ENCODE measurements at places on chromosomes 7 and 10.

DNA sequence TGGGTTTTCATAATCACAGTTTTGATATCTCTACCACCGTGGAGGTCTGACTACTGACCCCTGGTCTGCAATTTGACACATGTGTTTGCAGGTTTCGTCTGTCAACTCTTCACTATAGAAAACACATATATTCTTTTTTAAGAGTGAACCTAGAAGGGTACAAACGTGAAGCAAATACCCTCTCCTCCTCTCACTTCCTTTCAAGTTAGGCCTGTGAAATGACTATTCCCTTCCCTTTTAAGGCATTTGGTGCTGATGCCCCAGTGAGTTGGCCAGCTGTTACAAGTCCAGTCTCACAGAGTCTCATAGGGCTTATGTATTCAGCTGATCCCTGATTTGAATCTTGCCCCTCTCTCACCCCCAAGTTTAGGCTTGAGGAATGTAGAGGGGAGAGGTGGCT lies 742.0 kb upstream of the IGFBP3 start:
- no peak for DNase-seq

- no peak for DNase-seq
Measured at GRCh38 chr7:47387506-47387905, 194.4 kb downstream of the TNS3 start.

GRCh38 chr10:132248455-132249225 lies 59.1 kb downstream of the STK32C start:
- DNase-seq, result peak; percentile 99

DNA sequence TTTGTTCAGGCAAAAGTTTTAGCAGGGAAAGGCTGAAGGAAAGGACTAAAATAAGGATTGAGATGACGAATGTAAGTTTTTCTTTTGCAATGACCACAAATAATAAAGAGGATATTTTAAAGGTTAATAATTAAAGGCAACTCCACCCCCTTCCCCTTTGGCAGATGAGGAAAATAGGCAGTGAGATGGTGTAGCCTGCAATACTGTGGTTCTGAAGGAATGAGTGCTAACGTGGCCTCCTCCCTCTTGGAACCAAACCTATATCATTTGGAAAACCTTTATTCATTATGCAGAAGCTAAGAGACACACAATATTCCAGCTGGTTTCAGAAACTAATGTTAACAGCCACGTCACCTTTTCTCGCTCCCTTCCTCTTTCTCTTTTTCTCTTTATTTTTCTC lies 70.9 kb upstream of the COL1A2 start:
- DNase-seq, result no peak

DNA sequence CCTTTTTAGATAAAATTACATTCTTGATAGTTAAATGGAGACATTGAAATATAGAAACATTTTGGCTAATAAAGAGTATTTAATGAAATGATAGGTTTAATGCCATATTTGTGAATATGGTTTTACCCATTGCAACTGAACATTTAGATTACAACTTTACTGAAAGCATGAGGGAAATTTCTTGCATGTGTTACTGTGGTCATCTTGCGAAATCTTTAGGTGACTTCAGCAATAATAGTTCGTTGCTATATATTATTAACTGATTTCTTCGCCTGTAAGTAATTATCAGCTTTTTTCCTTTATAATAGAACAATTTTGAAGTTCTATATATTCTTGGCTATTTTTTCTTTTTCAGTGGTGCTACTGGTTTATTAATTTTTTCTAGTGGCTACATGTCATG lies 83.2 kb downstream of the MLLT10 start:
- DNase-seq, result no peak

GRCh38 chr7:78968951-78969350 lies 484.5 kb downstream of the MAGI2 start:
- DNase-seq, result no peak

DNA sequence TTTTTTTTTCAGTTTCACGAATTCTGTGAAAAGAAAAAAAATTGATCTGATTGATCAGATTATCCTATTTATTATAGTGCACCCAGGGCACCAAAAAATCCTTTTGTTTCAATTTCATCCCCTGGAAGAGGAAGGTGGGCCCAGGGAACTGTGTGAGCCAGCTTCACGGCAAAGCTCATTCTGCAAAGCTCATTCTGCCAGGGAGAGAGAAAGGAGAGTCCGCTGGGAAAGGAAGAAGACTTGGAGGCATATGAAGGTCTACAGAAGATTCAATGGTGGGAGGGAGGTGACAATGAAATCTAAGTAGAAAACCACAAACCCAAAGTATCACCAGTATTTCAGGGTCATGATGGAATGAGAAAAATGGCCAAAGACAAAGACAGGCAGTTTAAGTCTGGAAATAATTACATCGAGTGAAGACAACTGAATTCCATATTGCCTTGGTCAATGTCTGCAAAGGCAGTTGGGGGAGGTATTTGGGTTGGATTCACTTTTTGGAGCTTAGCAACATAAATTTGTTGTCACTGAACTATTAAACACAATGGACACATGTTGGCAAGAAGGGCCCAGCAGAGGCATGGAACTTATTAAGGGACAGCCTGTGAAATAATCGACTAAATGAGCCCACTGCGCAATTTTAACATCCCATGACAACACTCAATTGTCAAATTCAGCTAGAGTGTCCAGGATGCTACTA lies 587.8 kb upstream of the MKI67 start:
- DNase-seq, result no peak

GRCh38 chr7:45873355-45873754 lies 473 bp upstream of the CCDC201 start:
- DNase-seq, result no peak

DNA sequence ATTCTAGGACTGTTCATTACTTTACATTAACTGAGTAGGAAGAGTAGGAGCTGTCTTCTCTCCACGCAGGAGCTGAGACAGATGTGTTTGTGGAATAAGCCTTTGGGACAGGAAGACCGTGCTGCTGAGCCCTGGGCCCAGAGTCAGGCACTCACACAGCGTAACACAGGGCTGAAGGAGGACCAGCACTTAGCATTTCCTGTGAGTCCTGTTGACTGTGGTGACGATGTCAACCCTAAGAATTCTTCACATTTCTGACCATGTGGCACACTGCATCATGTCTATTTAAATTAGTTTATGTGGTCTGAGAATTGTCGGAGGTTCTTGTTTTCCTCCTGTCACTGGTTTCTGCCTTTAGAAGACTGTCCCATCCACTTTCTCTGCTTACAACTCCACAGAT lies 117.2 kb downstream of the PIP4K2A start:
- no peak for DNase-seq

DNA sequence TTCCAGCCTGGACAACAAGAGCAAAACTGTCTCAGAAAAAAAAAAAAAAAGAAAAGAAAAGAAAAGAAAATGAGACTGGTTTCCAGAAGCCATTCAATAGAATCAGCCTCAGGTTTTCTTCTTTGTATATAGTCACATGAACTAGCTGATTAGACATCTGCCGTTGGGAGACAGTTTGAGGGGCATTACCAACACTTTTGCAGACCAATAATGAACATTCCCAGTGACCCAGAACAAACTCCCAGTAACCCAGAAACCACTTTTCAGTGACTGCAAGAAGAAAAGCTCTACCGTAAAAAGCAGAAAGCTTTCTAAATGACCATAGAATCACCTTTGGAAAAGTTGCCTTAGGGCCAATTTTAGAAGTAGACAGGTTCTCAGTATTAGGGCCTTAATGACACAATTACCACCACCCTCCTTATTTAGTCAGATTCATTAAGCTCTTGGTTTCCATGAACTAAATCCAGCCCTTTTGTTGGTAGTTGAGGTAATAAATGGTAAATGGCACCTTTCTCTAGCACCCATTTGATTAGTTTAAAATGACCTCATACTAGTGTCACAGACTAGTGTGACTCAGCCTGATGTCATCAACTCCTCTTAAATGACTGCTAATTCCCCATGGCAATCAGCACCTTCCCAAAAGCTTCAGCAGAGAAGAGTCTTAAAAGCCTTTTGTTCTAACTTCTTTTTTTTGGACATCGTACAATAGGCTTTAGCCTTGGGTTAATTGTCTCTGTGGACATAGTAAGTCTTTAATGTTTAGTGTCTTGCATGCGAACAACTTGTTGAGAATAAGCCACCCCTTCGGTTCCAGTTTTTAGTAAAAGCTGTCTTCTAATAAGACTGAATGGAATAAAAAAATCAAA lies 33.6 kb upstream of the XRCC2 start:
- DNase-seq, result no peak

DNA sequence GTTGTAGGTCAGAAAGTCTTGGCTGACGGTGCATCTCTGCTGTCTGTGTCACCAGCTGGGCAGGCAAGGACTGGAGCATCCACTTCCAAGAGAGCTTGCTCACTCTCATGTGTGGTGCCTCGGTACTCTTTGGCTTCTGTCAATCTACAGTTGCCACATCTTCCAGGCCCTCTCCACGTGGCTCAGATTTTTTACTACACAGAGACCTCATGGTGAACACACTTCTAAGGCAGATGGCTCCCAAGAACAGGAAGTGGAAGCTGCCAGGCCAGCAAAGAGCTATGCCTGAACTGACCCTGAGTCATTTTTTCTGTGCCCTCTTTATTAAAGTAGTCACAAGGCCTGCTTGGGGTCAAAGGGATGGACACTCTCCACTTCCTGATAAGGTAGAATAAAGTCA lies 351.5 kb upstream of the AUTS2 start:
- DNase-seq, result no peak

DNA sequence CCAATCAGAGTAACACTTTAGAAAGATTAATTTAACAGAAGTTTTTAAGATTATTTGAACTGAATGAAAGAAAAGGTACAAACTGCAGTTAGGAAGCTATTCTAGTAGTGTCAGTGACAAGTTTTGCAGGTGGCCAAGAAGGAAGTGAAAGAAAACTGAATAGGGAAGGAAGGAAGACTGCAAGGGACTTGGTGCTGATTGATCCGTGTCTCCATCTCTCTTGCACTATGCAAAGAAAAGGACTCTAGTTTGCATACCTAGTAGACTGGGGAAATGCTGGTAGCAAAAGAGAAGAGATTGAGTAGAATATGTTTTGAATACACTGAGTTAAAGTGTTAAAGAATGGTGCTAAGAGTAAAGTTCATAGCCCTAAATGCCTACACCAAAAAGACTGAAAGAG lies 33.0 kb downstream of the OR6V1 start:
- no peak for DNase-seq

DNA sequence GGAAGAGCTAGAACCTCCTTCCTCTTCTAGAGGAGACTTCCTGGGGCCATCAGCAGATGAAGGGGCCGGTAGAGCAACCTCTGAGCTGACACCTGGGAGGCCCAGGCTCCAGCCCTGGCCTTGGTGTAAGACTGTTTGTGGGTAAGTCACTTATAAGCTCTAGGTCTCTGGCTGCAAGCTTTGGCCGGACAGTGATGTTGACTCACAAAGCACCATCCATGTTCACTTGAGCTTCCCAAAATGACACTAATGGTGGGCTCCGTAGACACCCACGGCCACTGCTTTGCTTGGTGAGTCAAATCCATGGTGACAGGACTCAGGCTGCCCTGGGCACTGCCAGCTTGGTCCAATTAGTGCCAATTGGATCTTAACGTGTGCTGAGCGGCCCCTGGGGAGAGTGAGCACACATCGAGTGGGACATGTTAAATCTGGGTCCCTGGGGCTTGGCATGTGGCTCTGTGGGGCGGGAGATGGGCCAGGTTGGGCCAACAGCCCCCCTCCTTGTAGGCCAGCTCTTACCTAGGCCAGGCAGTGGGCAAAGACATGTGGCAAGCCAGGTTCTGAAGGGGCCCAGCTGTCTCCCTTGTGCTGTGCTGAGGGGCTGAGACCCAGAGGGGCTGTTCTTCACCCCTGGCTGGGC lies 16.7 kb downstream of the NEURL1 start:
- DNase-seq, result peak; percentile 3
